ENCODE measurements at places on chromosomes 6 and 20. TPM values are rescaled to one million over a fixed set of nuclear protein-coding genes. Genes with fewer than 3 reads are reported as not detected.

Gene SMLR1
- polyA plus RNA-seq, result not detected

DNA sequence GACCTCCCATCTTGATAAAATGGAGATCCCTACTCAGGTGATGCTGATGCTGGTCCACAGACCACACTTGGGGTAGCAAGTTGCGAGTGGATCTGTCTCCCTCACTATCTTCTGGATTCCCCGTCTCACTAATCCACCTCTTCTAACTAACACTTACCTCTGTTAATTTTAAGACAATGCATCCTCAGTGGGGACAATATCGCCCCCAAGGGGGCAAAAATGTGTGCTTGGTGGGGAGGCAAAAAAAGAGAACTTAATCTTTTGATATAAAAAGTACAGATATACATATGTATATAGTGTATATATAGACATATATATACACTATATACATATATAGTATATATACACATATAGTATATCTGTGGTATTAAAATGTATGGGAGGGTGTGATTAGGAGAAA, 4.3 kb downstream of the LRFN2 start:
- H3K27ac ChIP-seq, result no peak overlapping the region
- H3K4me3 ChIP-seq, result no peak overlapping the region
- DNase-seq, result no peak
- peaks cover 33% of the 10 kb centered on the region for H3K27me3 ChIP-seq

GRCh38 chr6:29395331-29395730, at the start of gene OR12D2:
TSS of gene OR12D2 (plus strand) at chr6:29395631. CDS start at chr6:29396700, 1,069 bp downstream.
- DNase-seq, result no peak
- no peak within 1 kb of the TSS for H3K4me3 ChIP-seq
- no peaks in the 10 kb centered on the region for H3K27me3 ChIP-seq
- no peaks in the 10 kb centered on the region for H3K36me3 ChIP-seq

Gene PCIF1
- 35.6 TPM for polyA plus RNA-seq

DNA sequence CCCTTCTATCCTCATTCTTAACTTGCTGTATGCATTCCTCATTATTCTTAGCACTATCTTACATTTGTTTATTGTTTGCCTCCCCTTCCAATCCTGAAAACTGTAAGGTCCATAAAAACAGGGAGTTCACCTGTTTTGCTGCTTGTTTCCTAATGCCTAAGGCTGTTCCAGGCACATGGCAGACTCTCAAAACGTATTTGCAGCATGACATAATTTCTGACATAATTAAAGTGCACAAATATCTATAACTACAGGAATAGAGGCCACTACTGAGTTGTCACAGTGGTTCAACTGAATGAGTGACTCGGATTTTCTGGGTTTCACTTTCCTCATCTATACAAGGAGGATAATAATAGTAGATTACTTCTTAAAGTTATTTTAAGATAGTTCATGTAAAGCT, 83.0 kb downstream of the HFE start:
- H3K4me1 ChIP-seq, result peaks cover 10% of the 10 kb centered on the region
- no peak overlapping the region for H3K27ac ChIP-seq
- no peaks in the 10 kb centered on the region for H3K27me3 ChIP-seq

Gene GPSM3
- 40.7 TPM for polyA plus RNA-seq

DNA sequence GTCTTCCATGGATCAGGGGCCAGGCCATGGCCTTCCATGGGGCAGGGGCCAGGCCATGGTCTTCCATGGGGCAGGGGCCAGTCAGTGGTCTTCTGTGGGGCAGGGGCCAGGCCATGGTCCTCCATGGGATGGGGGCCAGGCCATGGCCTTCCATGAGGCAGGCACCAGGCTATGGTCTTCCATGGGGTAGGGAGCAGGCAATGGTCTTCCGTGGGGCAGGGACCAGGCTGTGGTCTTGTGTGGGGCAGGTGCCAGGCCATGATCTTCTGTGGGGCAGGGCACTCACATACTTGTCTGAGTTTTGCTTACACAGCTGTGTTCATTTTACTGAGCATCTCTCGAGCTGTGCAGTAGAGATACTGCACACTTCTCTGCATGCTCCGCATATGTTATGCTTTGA, 57.3 kb upstream of the THBS2 start:
- H3K27me3 ChIP-seq, result no peaks in the 10 kb centered on the region
- no peak overlapping the region for H3K27ac ChIP-seq
- no peak for DNase-seq
- H3K36me3 ChIP-seq, result no peaks in the 10 kb centered on the region
- no peaks in the 10 kb centered on the region for H3K4me1 ChIP-seq

Gene GGTLC1
- 6.4 TPM for polyA plus RNA-seq

- DNase-seq, result no peak
- H3K36me3 ChIP-seq, result no peaks in the 10 kb centered on the region
- H3K27me3 ChIP-seq, result no peaks in the 10 kb centered on the region
- H3K4me1 ChIP-seq, result peaks cover 8% of the 10 kb centered on the region
Observed at GRCh38 chr20:40565001-40565681, 123.9 kb downstream of the MAFB start.

GRCh38 chr6:52550014-52550575, 26.8 kb downstream of the TRAM2 start:
- peaks cover 40% of the 10 kb centered on the region for H3K4me1 ChIP-seq
- H3K4me3 ChIP-seq, result no peak overlapping the region
- H3K27ac ChIP-seq, result no peak overlapping the region
- no peaks in the 10 kb centered on the region for H3K27me3 ChIP-seq

Gene PRDM1
- polyA plus RNA-seq, result 8.1 TPM

DNA sequence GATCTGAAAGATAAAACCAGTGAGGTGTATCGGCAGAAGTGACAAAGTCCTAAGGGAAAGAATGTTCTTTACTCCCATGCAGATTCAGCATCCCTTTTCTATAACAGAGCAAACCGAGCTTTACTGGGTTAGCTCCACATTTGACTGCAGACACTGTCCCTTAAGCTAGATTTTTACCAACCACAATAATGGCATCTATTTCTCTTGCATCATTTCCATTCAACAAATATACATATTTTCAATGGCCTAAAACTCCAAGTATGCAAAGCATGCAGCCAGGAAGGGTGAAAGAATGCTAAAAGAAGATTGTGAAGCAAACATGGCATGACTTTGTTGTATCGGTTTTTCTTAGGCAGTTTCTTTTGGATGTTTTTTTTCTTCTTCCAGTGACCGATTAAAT, 255.4 kb downstream of the OGFRL1 start:
- H3K36me3 ChIP-seq, result no peaks in the 10 kb centered on the region
- H3K27ac ChIP-seq, result no peak overlapping the region
- DNase-seq, result no peak
- no peak overlapping the region for H3K4me3 ChIP-seq
- no peaks in the 10 kb centered on the region for H3K27me3 ChIP-seq

Gene PTCHD4
- polyA plus RNA-seq, result 0.12 TPM

DNA sequence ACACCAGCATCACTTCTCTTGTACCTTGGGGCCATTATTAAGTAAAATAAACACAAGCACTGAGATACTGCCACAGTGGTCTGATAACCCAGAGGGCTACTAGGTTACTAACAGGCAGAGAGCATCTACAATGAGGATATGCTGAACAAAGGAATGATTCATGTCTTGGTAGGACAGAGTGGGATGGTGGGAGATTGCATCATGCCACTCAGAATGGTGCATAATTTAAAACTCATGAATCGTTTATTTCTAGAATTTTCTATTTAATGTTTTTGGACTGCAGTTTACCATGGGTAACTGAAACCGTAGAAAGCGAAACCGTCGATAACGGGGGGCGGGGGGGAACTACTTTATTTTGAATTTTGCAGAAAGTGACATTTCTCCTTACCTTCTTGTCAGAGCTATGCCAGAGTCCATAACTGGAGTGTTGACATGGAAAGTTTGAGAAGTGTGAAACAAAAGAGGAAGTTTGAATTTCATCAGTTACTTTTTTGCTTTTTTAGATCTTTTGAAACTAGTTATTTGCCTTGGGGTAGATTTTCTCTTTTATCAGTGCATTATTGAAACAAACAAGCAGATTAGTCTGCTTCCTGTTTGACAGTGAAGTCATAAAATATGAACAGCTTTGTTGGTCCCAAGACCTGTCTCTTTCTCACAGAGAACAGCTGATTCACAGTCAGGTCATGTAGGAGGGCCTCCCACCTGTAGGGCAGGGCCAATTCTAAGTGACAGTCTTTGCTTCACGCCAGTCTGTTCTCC, 124.9 kb downstream of the KLHL32 start:
- H3K27me3 ChIP-seq, result no peaks in the 10 kb centered on the region
- no peaks in the 10 kb centered on the region for H3K4me1 ChIP-seq
- H3K36me3 ChIP-seq, result no peaks in the 10 kb centered on the region

Gene SUMO4
- 0.11 TPM for polyA plus RNA-seq

- H3K36me3 ChIP-seq, result no peaks in the 10 kb centered on the region
- no peak for DNase-seq
- no peak overlapping the region for H3K4me3 ChIP-seq
- H3K27ac ChIP-seq, result no peak overlapping the region
- no peaks in the 10 kb centered on the region for H3K4me1 ChIP-seq
Observed at GRCh38 chr6:17914651-17915050, 72.8 kb downstream of the KIF13A start.

Gene LHFPL5
- polyA plus RNA-seq, result not detected

- H3K27me3 ChIP-seq, result no peaks in the 10 kb centered on the region
- H3K4me1 ChIP-seq, result peaks cover 31% of the 10 kb centered on the region
- H3K36me3 ChIP-seq, result no peaks in the 10 kb centered on the region
- no peak overlapping the region for H3K4me3 ChIP-seq
- DNase-seq, result no peak
Observed at GRCh38 chr6:43951756-43952675, 175.2 kb downstream of the MRPL14 start.

Gene C6orf163
- polyA plus RNA-seq, result 0.87 TPM

- no peak overlapping the region for H3K27ac ChIP-seq
- DNase-seq, result no peak
- peaks cover 1% of the 10 kb centered on the region for H3K36me3 ChIP-seq
- H3K4me3 ChIP-seq, result no peak overlapping the region
- H3K27me3 ChIP-seq, result no peaks in the 10 kb centered on the region
- H3K4me1 ChIP-seq, result no peaks in the 10 kb centered on the region
Observed at GRCh38 chr20:44017211-44017610, 102.6 kb downstream of the TOX2 start.

DNA sequence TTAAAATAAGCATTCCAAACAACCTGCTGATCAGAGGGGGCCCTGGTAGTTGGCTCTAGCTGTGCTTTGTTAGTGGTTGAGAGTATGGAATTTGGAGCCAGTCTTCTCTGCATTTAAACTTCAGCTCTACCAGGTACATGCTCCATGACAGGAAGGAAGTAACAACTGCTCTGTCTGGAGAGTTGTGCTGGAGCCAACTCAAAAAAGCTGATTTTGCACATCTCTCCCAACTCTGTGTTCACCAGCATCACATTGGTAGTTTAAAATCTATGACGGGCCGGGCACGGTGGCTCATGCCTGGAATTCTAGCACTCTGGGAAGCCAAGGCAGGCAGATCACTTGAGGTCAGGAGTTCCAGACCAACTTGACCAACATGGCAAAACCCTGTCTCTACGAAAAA, 68.8 kb upstream of the BMP2 start:
- no peaks in the 10 kb centered on the region for H3K27me3 ChIP-seq
- no peak overlapping the region for H3K27ac ChIP-seq
- no peaks in the 10 kb centered on the region for H3K36me3 ChIP-seq
- DNase-seq, result peak; percentile 27
- H3K4me1 ChIP-seq, result no peaks in the 10 kb centered on the region

GRCh38 chr6:70118670-70119069, 184.2 kb downstream of the COL9A1 start:
- H3K27ac ChIP-seq, result no peak overlapping the region
- no peaks in the 10 kb centered on the region for H3K27me3 ChIP-seq
- H3K4me3 ChIP-seq, result no peak overlapping the region
- peaks cover 22% of the 10 kb centered on the region for H3K4me1 ChIP-seq
- no peaks in the 10 kb centered on the region for H3K36me3 ChIP-seq
- no peak for DNase-seq
